ENCODE measurements at places on chromosomes 4 and X. TPM values are rescaled to one million over a fixed set of nuclear protein-coding genes. Genes with fewer than 3 reads are reported as not detected.

- no peak for DNase-seq
Measured at GRCh38 chr4:54449999-54450398, 207.8 kb upstream of the KIT start.

- peak; percentile 16 for DNase-seq
Measured at GRCh38 chr4:110589297-110589696, 33.6 kb downstream of the PITX2 start.

DNA sequence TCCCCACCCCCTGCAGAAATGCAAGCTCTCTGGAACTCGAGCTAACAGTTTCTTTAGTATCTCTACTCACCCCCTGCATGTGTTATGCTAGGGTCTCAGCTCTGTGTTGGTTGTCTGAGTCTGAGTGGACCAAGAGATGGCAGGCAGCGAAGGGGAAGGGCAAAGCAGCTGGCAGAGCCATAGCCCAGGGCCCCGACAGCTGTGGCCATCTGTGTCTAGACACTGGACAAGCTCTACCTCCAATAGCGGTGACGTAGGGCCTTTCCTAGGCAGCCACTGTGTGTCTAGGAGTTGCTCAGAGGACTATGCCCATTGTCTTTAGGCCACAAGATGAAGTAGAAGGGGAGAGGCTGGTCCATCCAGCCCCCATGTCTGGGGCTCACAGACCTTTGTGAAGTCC, 79.2 kb downstream of the EFNB1 start:
- DNase-seq, result no peak

DCX gene
- total RNA-seq, result not detected

YY2 gene
- 0.16 TPM for total RNA-seq

RIBC1 gene
- 1.6 TPM for total RNA-seq

Measured in fibroblast of the aortic adventitia (primary cell).